ENCODE measurements at places on chromosomes 4 and X.

DNA sequence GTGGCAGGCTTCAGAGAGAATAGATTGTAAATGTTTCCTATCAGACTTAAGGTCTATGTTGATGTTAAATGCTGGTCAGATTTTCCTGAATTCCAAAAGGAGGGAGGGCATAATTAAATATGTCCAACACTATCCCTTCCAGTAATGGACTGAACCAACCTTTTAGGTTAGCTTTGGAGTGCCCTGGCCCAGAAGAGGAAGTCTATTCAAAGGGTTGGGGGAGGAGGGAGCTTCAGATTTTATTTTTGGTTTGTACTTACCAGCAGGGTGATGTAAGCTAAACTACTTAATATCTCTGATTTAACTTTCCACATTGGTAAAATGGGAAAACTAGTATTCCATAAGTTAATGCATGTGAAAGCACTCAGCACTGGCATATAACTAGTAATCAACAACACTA is 91.1 kb downstream of the RBM46 start:
- DNase-seq = no peak

- no peak for DNase-seq
These were observed 54.3 kb upstream of the TET2 start for GRCh38 chr4:105092356-105092755.

DNA sequence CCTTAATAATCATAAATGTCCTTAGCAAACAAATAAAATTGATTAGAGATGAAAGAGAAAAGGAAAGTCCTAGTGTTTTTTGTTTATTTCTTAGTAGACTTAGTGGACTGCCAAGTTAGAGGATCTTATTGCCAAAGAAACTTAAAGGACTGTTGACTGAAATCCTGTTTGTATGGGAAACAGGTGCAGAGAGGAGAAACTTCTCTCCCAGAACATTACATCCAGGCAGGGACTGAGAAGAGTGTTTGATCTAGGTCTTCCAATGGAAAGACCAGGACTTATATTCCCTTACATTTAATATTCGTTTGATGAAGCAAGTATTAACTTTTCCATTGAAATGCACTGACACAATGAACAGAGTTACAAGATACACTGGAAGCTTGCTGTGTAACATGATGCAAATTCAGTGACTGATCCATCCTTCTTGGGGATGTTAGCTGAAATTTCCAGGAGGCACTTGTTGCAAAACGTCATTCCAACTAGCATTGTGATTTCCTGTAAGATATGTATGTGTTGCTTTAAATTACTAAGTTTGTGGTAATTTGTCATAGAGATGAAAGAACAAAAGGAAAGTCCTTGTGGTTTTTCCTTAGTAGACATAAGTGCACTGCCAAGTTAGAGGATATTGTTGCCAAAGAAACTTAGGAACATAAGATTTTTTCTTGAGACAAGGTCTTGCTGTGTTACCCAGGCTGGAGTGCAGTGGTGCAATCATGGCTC is 505.6 kb downstream of the STIM2 start:
- no peak for DNase-seq

DNA sequence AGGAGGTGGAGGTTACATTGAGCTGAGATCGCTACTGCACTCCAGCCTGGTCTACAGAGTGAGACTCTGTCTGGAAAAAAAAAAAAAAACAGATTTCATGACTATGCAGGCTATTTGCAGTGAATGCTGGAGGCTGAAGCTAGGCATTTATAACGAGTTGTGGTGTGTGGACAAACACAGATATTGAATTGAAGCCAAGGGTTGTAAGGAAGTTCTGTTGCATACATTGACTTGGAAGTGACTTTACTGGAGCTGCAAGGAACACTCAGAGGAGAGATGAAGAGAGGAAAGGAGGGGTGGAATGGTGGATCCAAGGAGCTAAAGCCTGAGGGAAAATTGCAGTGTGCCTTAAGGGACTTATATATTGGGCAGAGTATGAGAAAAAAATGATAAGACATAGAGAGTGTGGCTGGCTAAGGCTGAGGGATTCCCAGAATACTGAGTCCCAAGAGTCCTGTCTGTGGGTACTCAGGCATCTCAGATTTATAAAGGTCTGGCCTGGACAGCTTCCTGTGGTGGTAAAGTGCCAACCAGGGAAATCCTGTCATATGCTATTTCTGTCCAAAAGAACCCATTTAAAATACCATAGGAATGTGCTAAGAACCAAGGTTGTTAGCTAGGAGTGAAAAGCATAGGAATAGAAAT is 87.8 kb upstream of the GUCY1A1 start:
- no peak for DNase-seq

DNA sequence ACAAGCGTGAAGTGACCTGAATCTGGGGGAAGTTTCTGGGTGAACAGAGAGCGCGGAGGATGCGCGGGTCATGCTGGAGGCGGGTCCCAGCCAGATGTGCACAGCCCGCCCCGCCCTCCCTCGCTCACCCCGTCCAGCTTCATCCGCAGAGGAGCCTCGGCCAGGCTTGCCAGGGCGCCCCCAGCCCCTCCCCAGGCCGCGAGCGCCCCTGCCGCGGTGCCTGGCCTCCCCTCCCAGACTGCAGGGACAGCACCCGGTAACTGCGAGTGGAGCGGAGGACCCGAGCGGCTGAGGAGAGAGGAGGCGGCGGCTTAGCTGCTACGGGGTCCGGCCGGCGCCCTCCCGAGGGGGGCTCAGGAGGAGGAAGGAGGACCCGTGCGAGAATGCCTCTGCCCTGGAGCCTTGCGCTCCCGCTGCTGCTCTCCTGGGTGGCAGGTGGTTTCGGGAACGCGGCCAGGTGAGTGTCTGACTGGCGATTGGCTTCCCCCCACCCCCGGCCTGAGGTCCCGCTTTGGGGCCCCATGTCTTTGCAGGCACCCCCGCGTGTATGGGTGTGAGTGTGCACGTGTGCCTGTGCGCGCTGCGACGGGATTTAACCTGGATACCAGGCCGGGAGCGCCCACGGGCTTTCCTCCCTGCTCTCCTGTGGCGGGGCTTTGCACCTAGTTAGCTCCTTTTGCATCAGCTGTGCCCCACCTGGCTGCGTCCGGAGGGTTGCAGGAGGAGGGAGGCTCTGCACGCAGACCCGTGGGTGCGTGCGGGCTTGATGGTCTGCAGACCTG is at the start of gene EGFL6:
Gene EGFL6, plus strand, starts transcription at position 123 of the 782 bp plus-strand sequence. Its CDS starts 261 bp downstream, at position 384.
- DNase-seq = no peak

DNA sequence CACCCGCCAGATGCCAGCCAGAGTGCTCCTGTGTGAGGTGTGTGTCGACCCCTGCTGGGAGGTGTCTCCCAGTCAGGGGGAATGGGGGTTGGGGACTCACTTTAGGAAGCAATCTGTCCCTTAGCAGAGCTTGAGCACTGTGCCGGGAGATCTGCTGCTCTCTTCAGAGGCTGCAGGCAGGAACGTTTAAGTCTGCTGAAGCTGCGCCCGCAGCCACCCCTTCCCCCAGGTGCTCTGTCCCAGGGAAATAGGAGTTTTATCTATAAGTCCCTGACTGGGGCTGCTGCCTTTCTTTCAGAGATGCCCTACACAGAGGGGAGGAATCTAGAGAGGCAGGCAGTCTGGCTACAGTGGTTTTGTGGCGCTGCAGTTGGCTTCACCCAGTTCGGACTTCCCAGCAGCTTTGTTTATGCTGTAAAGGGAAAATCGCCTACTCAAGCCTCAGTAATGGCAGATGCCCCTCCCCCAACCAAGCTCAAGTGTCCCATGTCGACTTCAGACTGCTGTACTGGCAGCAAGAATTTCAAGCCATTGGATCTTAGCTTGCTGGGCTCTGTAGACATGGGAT is 80.8 kb downstream of the CCSER1 start:
- DNase-seq = no peak

GRCh38 chrX:8939322-8939721 is 94.6 kb downstream of the FAM9B start:
- no peak for DNase-seq

DNA sequence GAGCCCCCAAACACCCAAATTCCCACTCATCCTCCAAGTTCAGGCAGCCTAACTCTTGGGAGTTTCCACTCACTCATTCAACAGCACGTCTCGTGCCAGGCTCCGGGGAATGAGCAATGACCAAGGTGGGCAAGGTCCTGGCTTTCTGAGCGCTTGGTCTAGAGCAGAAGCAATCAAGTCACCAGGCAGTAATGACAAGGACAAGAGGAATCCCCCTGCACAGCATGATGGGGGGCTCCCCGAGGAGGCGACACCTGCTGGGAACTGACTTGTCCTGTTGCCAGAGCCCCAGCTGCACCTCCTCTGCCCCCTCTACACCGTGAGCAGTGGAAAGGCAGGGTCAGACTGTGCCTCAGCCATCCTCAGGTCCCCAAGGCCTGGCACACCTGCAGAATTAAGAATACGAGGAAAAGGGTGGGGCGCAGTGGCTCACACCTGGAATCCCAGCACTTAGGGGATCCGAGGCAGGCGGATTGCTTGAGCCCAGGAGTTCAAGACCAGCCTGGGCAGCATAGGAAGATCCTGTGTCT is 25.7 kb upstream of the MRFAP1 start:
- no peak for DNase-seq

GRCh38 chr4:122798917-122799316 is 27.7 kb upstream of the FGF2 start:
- DNase-seq = no peak

DNA sequence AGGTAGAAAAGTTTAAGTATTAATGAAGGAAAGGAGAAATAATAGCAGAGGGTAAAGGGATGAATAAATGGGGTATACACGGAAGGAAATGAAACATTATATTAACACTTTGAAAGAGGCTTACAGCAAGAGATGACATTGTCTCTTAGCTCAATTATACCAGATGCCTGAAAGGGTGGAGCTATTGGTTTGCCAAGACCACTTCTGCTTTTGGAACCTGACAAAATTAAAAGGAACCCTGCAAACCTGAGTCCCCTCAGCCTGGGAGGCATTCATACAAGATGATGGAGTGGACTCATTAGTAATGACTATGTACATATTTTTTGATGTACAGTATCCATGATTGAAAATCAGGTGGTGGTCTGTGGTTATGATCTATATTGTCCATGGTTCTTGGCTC is 45.1 kb upstream of the HPF1 start:
- no peak for DNase-seq

GRCh38 chr4:163815776-163816175 is 321.3 kb downstream of the TMA16 start:
- no peak for DNase-seq

DNA sequence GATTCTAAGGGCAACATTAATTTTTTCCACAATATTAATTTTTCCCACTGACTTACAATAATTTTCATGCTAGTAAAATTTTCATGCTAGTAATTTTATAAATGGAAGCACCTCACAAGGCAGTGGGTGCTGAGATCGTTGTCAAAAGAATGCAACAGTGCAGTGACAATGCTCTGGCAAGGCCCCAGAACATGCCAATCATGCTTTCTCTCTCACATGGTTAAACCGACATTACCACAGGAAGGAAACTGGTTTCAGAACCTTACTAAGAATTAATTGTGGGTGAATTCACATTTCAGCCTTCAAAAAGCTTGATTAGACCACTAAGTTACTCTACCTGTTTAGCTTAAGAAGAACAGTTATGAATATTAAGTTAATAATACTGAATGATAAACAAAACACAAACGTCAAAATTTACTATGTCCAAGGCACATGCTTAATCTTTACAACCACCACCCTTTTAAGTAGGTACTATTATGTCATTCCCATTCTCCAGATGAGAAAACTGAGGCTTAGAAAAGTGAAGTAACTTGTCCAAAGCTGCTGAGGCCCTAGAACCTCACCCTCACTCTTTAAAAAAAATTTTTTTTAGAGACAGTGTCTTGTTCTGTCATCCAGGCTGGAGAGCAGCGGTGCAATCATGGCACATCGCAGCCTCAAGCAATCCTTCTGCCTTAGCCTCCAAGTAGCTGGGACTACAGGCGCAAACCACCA is 10.0 kb upstream of the OPHN1 start:
- DNase-seq = no peak

DNA sequence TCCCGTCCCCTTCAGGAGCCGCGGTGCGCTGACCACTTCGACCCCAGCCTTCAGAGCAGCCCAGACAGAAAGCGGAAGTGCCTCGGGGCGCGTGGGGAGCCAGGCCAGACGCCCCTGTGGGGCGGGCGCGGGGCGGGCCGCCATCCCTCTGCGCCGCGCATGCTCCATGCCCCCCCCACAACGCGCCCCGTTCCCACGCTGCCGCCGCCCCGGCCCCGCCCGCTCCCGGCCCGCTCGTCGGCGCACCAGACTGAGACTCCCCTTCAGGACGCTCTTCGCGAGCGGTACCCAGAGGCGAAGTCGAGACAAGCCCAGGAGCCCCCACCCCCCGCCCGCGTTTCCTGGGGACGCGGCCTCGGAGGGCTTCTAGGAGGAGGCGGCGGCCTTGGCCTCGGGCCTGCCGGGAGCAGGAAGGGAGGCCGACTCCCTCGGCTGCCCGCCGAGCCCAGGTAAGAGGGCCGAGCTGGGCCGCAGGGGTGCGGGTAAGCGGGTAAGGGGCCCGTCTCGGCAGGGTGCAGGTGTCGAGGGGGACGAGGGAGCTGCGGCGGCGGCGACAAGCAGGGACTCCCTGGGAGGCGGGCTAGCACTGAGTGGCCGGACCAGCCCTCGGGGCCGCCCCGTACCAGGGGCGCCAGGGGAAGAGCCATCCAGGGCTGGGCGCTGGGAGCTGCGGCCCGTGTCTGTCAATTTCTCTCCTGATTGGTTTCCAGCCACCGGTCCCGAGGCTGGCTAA is at the start of gene ZFP92:
Gene ZFP92, plus strand, starts transcription at position 218 of the 733 bp plus-strand sequence. CDS start 6,851 bp downstream, outside the sequence.
- no peak for DNase-seq

DNA sequence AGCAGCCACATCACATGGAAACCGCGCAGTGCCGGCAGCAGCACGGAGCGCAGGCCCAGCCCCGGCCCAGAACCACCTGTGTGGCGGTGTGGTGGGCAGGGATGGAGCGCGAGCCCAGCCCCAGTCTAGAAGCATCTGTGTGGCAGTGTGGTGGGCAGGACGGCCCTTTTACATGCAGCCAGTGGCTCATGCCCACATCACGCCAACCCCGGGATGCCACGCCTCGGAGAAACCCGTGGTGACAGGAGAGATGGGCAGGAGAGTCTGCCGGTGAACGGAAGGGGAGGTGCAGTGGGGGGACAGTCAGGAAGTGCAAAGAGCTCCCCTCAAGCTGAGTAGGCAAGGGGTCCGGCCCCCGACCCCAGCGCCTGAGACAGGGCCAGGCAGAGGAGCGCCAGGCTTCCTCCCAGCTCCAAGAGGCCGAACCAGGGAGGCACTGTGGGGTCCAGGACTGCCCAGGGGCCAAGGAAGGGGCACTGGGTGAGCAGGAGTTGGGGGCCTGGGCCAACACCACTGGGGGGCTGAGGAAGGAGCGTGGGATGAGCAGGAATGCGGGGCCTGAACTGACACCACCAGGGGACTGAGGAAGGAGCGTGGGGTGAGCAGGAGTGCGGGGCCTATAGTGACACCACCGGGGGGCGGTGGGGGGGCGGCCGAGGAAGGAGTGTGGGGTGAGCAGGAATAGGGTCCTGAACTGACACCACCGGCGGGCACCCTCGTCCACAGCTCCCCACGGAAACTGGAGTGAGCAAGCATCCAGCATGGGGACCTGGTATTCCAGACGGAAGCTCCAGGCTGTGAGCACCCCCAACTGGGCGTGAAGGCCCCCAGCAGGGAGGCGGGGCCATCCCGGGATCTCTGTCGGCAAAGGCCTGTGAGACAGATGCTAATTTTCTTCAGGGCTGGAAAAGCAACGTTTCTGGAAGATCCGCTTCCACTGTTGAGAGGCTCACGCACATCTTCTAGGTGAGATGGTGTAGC is 28.8 kb downstream of the GAK start:
- DNase-seq = no peak

GRCh38 chr4:16732741-16733140 is 165.7 kb downstream of the LDB2 start:
- DNase-seq = no peak

- DNase-seq = no peak
These were observed 27.8 kb downstream of the COPS4 start for GRCh38 chr4:83062739-83063138.

GRCh38 chr4:27787195-27787594 is 926.6 kb downstream of the STIM2 start:
- DNase-seq = no peak

Data from hematopoietic multipotent progenitor cell treated with erythropoietin and hydrocortisone succinate and interleukin-3 and kit ligand, for 17 days (in vitro differentiated cells).